Stimulated activated CD4-positive, alpha-beta T cell treated with anti-CD3 and anti-CD28 coated beads, Interleukin-1b, Interleukin-23, amount 100 ng/mL, for 4 hours (primary cell): ENCODE measurements at places on chromosomes 7 and 10.

- DNase-seq = no peak
These were observed 36.9 kb upstream of the FAM20C start for GRCh38 chr7:155469-155900.

DNA sequence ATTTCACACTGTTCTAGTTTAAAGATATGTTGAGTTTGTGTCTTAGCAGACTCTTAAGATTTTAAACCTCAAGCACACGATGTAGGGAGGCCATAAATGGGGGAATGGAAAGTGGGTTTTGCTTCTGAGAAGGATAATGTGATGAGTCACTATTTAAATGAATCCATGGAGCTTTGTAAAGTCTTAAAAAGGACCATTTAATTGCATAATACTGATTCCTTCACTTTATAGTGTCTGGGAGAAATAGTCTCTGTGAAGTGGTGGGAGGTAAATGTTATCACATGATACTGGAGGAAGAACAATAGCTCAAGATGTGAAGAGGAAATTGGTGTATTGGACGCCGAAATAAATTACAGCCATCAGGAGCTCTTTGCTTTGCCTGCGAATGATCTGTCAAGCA, 84.0 kb upstream of the MYO3A start:
- DNase-seq = no peak

DNA sequence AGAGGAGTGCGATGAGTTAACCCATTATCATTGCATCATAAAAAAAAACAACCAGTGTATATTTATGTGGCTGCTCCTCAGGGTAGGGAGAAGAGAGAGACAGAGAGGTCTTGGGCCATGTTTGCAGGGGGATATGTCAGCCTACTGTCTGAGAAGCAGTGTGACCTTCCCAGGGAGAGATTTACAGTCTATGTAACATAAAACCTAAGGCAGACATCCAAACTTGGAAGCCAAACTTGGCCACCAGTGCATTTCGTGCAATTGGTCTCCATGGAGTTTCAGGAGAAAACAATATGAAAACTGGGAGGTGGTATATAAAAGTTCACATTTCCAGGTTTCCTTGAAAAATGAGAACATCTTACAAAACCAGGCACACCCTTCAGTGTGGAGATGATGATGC, 85.9 kb upstream of the CXCL12 start:
- no peak for DNase-seq

DNA sequence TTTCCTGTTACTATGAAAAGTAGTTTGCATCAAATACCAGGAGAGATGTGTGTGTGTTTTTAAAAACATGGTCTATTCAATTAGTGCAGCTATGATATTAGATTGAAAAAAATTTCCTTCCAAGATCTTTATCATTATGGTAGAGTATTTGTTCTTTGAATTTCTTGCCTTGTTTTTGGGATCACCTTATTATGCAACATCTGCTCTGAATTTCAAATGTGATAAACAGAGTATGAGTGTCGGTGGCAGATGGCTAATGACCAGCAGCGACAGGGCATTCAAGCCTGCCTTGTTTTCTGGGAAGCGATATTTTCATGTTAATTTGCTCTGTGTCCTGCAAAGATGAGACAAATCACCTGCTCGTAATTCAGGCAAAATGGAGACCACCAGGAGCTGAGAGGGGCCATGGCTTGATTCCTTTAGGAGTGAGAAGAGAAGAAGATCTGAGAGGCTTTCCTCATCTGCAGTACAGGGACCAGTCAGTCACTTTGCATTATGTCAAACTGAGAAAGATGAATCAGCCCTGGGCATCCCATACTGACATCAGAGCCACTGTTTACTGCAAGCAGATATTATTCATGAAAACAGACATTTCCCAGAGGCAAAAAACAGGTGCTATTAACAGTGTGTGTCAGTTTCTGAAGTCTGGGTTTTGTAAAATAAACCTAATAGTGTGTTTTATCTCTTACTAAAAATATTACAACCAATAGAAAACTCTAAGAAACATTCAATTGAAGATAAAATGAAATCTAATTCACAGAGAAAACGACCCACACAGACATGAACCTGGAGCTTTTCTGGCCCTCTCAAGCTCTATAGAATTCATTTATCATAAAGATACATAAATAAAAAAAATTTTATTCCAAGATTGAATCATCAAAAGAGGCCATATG, 67.6 kb downstream of the CDK6 start:
- no peak for DNase-seq

GRCh38 chr7:99668541-99668940, 11.3 kb downstream of the CYP3A5 start:
- DNase-seq = no peak

DNA sequence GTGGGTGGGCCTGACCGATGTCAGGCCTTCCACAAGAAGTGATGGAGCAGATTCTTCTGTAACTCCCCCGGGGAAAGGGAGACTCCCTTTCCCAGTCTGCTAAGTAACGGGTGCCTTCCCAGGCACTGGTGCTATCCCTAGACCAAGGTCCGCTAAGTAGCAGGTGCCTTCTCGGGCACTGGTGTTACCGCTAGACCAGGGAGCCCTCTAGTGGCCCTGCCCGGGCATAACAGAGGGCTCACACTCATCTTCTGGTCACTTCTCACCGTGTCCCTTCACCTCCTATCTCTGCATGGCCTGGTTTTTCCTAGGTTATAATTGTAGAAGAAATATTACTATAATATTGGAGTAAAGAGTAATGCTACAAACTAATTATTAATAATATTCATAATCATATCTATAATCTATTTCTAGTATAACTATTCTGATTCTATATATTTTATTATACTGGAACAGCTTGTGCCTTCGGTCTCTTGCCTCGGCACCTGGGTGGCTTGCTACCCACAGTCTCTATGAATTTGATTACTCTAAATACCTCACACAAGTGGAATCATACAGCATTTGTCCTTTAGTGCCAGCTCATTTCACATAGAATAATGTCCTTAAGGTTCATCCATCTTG, 1378.7 kb downstream of the XPNPEP1 start:
- DNase-seq = no peak

DNA sequence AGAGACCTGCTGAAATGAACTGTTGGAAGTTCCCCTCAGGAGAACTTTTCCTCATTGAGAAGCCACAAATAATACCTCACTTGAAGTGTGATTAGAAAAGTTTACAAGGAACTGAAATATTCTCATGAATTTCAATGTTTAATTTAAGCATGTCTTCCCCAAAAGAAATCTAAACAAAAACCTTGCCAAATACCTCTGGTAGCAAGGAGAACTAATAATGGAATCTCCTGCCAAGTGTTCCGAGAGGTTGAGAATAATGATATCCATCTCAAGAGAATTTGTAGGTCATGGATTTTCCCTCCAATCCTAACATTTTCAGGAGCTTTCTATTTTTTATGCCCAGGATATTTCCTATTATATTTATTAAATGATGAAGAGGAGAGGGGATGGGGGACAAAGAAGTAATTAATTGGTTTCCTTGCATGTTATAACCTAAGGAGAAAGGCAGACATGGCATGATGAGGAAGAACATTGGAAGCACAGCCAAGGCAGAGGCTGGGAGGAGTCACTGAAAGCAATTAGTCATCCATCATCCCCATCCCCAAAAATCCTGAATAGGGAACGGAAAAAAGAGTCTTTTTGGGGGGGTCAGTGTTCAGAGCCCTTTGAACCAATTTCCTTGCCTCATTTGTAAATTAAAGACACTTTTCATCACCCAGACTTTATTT, 93.6 kb upstream of the IL6 start:
- DNase-seq = no peak

- DNase-seq = no peak
These were observed 85.5 kb downstream of the CACNA2D1 start for GRCh38 chr7:82358009-82358578.

GRCh38 chr7:92446869-92447344, 375 bp upstream of the GATAD1 start:
- peak; percentile 6 for DNase-seq

GRCh38 chr10:120437541-120437940, 19.5 kb upstream of the PLPP4 start:
- no peak for DNase-seq

DNA sequence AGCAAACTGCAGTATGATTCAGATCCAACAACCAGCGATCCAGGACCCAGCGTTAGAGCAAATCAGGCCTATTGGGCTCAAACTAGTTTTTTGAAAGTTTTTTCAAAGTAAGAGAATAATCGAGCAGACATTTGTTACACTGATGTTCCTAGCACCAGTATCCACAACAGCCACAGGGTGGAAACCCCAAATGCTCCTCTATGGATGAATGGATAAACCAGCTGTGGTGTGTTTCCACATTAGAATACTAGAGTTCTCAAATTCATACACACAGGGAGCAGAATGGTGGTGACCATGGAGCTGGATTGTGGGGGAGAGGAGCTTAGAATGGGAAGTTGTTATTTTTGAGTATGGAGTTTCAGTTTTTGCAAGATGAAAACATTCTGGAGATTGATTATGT, 60.7 kb downstream of the PDIA4 start:
- no peak for DNase-seq

DNA sequence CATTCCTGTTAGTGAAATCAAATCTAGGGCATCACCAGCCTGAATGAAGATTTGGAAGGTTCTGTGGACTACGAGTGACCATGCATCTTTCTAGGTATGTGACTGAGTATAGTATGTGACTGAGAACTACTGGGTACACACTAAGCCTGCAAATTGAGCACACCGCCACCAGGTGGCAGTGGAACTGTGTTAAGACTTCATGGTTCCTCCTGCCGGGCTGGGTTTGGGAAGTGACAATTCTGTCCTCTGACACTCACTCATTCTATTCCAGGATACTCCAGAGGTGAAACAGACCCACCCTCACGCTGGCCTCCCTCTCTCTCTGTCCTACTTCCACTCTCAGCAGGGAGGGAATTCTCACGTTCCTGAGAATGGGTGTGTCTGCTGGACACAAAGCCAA, 84.0 kb upstream of the TMEM248 start:
- no peak for DNase-seq

- DNase-seq = peak; percentile 30
These were observed 4.0 kb upstream of the RBM28 start for GRCh38 chr7:128347647-128348097.

GRCh38 chr10:69880301-69881081, 78.8 kb downstream of the COL13A1 start:
- DNase-seq = no peak

GRCh38 chr10:124619802-124620490, 124.2 kb downstream of the FAM53B start:
- no peak for DNase-seq

- DNase-seq = peak; percentile 16
These were observed 11.8 kb upstream of the TIAL1 start for GRCh38 chr10:119608316-119609155.

GRCh38 chr7:106767498-106768323, 97.4 kb upstream of the PIK3CG start:
- no peak for DNase-seq

DNA sequence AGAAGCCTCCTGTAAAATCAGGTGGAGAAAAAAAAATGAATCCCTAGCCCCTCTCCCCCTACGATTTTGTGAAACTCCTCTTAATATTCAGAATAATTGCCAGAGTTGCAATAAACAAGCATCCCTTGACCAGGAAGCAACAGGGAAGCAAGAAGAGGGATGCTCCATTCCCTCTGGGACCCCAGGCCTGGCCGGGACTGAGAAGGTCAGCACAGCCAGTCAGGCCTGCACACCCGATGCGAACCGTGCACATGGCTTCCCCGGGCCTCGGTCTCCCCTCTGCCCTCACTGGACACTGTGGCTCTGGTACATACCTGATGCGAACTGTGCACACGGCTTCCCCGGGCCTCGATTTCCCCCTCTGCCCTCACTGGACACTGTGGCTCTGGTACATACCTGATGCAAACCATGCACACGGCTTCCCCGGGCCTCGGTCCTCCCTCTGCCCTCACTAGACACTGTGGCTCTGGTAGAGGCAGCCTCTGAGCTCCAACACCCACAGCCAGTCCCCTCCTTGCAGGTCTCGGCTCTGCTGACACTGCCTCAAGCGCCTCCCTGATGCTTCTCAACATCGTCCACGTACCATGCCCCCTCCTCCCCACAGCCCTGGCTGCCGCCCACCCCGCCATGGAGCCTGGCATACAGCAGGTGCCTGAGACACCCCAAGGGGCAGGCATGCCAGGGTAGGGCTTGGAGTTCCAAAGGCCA, 138.6 kb downstream of the DIP2C start:
- DNase-seq = no peak

- DNase-seq = peak; percentile 47
These were observed 327.8 kb upstream of the C7orf33 start for GRCh38 chr7:148262721-148263229.

DNA sequence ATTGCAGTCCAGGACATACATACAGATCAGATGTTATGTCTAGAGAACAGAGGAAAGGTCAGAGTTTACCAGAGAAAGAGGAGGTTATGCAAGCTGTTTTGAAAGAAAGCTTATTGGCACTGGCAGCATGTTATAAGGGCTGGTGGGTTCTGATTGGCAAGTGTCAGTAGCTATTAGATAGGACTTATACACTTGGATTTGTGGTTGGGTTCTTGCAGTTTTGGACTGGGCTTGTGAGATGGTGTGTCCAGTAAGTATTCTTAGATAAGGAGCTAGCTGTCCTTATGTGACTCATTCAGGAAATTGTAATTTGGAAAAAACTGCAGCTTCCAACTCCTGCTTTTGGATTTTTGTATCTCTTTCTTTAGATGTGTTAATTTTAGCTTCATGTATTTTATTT, 130.7 kb upstream of the NAMPT start:
- DNase-seq = no peak

- no peak for DNase-seq
These were observed 73.1 kb downstream of the TLL2 start for GRCh38 chr10:96440361-96441292.

GRCh38 chr10:45427262-45427969, 53.4 kb downstream of the ALOX5 start:
- DNase-seq = no peak

DNA sequence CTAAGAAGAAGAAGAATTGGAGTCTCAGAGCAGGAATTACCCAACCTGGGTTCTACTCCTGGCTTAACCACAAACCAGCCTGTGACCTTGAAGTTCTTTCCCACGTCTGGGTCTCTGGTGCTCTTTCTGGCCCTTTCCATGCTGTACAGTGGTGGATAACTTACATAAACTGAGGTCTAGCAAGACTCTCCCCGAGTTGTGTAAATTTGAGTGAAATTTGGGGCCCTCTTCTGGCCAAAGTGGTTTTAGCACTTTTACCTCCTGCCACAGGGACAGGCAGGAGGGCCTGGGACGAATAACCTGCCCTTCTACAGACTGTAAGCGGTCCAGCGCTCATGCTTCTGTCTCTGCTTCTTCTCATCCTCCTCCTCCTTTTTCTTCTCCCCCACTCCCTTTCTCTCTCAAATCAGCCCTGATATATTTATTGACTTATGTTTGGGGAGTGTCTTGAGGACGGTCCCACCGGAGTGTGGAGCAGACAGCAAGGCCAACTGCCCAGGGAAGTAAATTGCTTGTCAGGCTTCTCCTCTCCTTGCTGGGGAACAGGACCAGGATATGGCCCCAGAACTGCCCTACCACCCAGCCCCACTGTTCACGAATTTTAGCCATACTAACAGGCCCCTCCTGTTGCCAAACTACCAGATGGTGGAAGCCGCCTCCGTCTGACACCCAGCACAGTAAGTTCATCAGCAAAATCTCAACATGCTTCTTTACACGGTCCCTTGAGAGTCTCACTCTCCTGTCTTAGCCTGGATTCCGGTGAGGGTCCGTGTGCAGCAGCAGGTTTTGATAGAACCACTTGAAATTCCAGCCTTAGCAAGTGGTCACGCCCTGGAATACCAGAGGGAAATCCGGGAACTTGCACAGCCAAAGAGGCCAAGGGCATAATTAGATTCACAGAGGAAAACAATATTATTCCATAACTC, 4.0 kb upstream of the SH3PXD2A start:
- DNase-seq = peak; percentile 49

- no peak for DNase-seq
These were observed 9.7 kb downstream of the TACR2 start for GRCh38 chr10:69406816-69407580.
